A549 treated with dexamethasone at 1 μM for 4 hours (cell line): ENCODE measurements at places on chromosomes 5 and 9. TPM values are rescaled to one million over a fixed set of nuclear protein-coding genes. Genes with fewer than 3 reads are reported as not detected.

IGIP gene
- 0.60 to 1.1 TPM (median 0.85 TPM) in 5 replicates for total RNA-seq

SCGB3A1 gene
- not detected in 5 replicates for total RNA-seq

PALM2AKAP2 gene
- 0.14 to 0.51 TPM (median 0.29 TPM) in 5 replicates for total RNA-seq

PCDHB10 gene
- 0.06 to 0.08 TPM (median 0.07 TPM) in 3 of 5 replicates, not detected in the others for total RNA-seq

ORM2 gene
- not detected in 5 replicates for total RNA-seq

SPOCK1 gene
- 10.6 to 24.2 TPM (median 20.1 TPM) in 5 replicates for total RNA-seq

SPATA6L gene
- total RNA-seq = 0.98 to 1.9 TPM (median 1.6 TPM) in 5 replicates

IFNA2 gene
- not detected in 5 replicates for total RNA-seq

NEURL1B gene
- total RNA-seq = 9.2 to 14.0 TPM (median 11.5 TPM) in 5 replicates

PTPA gene
- 111 to 124 TPM (median 118 TPM) in 5 replicates for total RNA-seq

FAM81B gene
- total RNA-seq = not detected in 5 replicates

CATSPER3 gene
- 0.21 to 0.49 TPM (median 0.37 TPM) in 5 replicates for total RNA-seq

CHSY3 gene
- total RNA-seq = 0.05 to 0.36 TPM (median 0.10 TPM) in 5 replicates

PCDHGA5 gene
- 0.09 to 0.21 TPM (median 0.15 TPM) in 5 replicates for total RNA-seq

BRD3 gene
- total RNA-seq = 13.6 to 21.7 TPM (median 19.5 TPM) in 5 replicates

C5orf58 gene
- total RNA-seq = not detected in 5 replicates

FCN2 gene
- total RNA-seq = not detected in 5 replicates

SLC12A2 gene
- 10.5 to 21.4 TPM (median 16.4 TPM) in 5 replicates for total RNA-seq

PCDHGB4 gene
- 0.50 to 1.2 TPM (median 0.97 TPM) in 5 replicates for total RNA-seq

TSLP gene
- total RNA-seq = not detected in 5 replicates

CDH9 gene
- total RNA-seq = not detected in 5 replicates

STXBP1 gene
- total RNA-seq = 13.6 to 19.7 TPM (median 18.6 TPM) in 5 replicates

INSL4 gene
- 14.0 to 17.1 TPM (median 15.9 TPM) in 5 replicates for total RNA-seq
